ENCODE measurements at places on chromosomes 7 and 10.

- no peak for DNase-seq
Observed at GRCh38 chr7:2224934-2225333, 7.8 kb downstream of the MAD1L1 start.

GRCh38 chr10:100209303-100209702 is 20.1 kb downstream of the CHUK start:
- no peak for DNase-seq

DNA sequence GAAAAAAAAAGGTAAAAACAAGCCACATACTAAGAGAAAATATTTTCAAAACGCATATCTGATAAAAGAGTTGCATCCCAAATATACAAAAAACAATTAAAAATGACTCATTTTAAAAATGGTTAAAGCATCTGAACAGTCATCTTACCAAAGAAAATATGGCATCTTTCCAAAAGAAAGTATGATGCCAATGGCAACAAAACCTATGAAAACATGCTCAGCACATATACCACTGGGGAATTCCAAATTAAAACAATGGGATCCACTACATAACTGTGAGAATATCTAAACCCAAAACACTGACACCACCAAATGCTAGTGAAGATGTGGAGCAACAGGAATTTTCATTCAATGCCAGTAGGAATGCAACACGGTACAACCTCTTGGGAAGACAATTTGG is 39.3 kb downstream of the VSTM2A start:
- no peak for DNase-seq

- no peak for DNase-seq
Observed at GRCh38 chr7:102943423-102944169, 30.8 kb downstream of the LRRC17 start.

DNA sequence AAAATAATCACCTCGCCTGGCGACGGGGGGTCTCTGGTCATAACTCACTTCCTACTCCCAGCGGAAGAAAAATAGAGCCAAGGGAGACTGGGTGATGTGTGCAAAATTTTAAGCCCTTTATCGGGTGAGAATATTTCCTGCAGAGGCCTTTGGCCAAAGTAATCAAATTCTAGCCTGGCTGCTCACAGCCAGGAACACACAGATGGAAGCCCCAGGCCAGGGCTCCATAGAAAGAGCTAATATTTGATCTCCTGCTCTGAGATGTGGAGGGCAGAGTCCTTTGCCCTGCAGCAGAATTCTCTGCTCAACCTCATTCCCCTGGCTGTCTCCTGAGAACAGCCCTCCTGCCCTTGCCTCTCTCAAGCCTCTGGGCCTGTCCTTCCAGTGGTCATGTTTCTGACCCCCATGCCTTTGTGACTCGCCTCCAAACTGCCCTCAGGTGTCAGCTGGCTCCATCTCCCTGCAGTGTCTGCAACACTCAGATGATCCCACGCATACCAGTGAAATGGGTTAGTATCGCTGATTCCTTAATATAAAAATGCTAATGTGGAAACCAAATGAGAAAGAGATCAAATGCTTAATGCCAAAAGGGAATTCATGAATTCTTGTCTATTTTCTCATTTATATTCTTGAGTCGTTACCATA is 34.5 kb downstream of the FRMD4A start:
- DNase-seq: no peak

GRCh38 chr10:77949167-77949566 is 22.6 kb upstream of the DLG5 start:
- no peak for DNase-seq

DNA sequence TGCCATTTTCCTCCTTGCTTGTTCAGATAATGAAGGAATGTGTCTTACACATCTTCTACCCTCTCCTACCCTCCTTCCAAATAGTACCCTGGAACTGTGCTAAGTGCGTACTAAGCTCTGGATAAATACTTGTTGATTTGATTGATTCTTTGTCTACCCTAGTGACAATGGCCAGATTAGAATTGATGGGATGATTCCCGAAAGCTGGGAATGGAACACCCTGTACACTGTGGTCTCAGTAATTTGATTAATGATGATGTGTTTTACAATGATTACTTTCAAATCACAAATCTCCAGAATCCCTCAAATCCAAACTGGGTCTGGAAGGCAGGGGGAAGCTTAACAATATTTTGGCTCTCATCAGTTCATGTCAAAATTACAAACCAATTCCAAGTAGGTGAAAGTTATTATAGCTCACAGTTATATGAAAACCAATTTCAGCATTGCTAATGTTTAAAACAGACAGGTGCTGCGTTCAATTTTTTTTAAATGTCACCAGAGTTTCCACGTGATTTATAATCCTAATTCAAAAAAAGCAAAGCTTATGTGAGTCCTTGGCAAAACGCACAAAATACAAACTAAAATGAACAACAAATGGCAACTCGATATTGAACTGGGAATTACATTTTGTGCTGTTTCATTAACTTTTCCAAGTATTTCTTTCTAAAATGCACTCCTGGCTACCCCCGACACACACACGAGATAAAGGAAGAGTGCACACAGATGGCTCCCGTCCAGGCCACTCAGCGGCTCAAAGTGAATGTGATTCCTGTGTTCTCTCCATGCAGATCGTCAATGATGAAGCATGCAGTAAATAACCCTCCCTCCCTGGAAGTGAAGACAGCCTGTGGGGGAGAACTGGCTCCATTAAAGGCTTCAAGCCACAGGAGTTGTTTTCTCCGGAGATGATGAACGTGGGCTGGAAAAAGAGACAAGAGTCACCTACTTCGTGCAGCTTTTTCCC is 21.7 kb upstream of the ADRB1 start:
- no peak for DNase-seq

DNA sequence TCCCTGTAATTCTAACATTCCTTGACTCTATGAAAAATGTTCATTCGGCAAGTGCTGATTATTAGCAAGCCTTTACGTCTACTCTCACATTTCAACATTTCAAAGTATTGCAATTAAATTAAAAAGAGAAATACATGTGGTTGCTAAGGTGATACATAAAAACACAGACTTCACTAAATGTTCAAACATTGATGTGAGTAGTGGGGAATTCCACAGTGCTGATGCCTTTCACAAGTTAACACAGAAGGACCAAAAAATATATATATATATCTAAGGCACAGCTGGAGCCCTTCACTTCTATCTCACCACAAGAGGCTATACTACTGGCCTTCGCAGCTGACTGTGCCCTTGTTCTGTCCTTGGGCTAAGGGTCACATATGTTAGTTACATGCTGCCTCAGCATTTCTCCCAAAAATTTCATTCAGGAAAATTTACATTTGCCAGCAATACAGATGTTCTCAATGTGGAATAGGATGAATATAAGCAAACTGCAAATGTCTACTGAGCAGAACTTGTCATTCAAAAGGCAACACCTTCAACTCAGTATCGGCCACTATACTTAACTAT is 13.9 kb downstream of the CTTNBP2 start:
- DNase-seq: no peak

GRCh38 chr7:12570168-12570533 is 369 bp upstream of the SCIN start:
- DNase-seq: no peak

DNA sequence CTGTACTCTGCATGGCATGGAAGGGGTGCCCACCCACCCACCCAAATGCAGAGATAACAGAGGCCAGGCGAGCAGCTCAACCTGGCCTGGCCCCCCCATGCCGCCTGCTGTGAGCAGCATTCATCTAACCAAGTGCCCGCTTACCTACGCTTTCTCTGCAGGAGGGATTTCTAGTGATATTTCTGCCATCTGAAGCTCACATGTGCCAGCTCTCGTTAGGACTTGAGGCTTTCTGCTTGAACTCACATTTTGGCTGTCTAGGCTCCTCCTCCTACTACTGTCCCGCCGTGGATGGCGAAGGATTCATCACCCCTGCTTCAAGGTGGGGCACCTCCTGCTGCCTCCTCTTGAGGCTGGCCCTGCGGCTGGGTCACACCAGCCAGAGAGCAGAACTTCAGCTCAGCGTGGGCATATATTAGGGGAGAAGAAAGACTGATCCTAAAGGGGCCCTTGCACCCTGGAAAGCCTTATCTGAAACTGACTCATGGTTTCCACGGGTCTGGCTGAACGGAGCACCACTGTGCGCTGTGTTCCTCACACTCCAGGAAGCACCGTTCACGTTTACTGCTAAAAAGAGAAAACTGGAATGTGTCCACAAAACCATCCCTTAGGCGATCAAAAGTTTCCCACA is 45.5 kb downstream of the CTBP2 start:
- no peak for DNase-seq

DNA sequence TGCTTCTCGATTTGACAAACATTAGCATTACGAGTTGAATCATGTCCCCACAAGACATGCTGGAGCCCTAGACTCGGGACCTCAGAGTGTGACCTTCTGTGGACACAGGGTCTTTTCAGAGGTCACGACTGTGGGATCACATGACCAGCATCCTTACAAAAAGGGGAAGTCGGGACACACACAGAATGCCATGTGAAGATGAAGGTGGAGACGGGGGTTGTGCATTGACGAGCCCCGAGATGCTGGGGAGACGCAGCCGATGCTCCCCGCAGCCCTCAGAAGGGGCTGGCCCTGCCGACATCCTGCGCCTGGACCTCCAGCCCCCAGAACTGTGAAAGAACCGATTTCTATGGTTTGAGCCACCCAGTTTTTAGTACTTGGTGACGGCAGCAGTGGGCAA is 7.5 kb downstream of the ZFAND2A start:
- no peak for DNase-seq

DNA sequence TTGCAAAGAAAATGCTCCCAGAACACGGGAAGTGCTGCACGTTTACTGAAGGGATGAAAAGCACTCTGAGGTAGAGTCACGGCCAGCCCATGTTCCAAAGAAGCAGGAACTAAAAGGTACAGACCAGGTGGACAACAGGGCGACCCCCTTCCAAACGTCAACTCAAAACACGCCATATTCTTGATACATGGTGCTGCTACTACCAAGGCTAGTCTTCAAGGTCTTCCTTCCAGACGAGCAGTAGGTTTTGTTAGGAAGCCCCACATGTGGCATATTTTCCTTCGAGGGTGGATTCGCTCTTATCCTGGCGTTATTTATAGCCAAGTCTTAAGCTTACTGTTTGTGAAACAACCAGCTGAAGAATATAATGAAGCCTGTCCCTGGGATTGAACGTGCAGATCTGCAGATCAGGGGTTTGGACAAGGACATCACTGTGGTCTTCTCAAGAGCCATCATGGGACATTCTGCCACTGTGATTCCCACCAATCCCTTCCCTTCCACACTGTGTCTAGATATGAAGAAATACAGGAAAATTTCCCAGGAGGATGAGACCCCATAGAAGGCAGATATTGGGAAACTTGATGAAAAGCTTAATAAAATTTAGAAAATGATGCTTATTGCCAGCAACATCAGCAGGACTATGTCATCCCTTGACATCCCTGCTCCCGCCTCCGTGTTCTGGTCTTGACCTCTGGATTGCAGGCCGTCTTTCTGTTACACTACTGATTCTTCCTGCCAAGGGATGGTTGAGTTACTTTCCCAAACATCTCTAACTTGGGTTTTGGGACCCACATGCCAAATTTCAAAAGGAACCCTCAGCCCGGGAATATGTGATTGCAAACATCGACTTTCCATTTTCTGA is 734.4 kb downstream of the PARD3 start:
- DNase-seq: no peak

- peak; percentile 30 for DNase-seq
Observed at GRCh38 chr10:19412531-19412930, 363.9 kb downstream of the MALRD1 start.

DNA sequence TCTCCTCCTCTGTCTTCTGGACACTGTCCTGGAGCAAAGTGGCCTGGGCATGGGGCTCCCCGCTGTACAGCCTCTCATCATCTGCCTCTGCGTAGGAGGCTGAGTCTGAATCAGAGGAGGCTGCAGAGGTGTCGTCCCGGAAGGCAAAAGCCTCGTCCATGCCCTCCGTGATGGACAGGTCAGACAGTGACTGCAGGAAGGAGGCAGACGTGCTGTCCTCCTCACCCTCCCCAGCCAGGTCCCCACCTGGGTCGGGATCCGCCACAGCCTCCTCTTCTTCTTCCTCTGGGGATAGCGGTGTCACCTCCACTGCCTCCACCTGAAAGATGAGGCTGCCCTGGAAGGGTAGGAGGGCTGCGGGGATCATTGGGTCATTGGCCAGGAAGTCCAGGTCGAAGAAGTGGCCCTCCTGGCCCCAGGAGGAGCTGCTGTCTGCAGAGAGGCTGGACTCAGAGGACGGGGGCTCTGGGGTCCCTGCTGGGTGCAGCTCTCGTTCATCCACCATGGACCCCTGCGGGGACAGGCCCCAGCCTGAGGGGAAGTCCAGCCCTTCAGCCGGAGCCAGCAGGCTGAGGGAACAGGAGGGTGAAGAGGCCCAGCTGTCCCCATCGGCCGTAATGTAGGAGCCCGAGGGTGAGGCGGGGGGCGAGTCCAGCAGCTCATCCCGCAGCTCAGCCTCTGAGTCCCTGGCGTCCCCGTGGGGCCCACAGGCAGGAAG is 3.7 kb downstream of the NACAD start:
- DNase-seq: no peak

DNA sequence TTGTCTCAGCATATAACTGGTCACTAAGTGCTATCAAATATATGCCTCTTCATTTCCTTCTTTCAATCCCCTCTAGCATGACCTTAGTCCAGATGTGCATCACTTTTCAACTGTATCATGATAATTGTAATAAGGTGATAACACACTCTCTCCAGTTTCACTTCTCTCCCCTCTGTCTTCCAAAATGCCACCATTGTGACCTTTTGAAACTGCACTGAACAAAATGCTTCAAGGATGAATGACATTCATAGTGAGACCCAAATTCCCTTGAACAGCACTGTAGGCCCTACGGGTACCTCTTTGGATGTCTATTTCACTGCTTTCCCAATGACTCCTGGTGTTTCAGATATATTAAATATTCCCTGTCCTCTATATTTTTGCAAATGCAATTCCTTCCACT is 224.8 kb downstream of the DNAJB9 start:
- DNase-seq: no peak

DNA sequence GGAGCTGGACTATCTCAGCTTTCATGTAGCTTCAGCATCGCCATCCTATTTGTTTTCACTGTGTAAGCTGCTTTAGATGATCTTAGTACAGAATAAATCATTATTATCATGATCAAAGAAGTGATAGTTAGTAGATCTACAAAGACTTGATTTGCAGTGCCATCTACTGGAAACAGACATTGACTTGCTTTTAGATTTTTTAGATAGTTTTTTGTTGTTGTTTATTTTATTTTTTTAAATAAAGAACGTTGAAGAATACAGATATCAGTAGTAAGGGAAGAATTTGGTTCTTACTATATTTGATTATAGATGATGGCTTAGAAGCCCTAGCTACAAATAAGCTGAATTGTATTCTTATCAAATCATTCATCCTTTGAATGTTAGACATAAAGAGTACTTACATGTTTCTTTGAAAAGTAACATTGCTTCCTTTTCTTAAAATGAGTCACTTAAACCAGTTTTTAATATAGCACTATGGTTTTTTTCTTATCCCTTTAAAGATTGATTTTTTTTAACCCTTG is 6.3 kb upstream of the SFMBT2 start:
- DNase-seq: peak; percentile 74

Data from suppressor macrophage (primary cell).